ENCODE measurements at places on chromosomes 13 and 19.

DNA sequence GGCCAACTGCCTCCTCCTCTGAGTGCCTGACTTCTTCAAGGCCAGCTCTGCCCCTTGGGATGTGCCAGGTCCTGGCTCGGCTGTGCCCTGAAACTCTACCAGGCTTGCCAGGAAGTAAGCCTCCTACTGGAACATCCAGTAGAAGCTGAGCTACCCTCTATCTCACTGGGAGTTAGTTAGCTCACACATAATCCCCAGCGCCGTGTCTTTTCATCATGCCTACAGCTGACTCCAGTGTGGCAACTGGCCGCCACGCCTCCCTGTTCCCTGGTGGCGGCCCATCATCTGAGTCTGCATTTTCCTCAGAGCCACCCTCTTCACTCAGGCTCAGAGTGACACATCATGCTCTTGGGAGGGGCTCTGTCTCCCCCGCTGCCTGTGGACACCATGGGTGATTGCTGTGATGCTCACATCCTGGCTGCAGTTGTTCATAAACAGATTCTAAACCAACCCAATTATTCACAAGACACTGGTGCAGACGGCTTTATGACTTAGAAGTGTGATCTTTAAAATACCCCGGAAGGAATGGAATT, 131.9 kb upstream of the IRS2 start:
- peak; percentile 20 for DNase-seq

GRCh38 chr13:49374585-49375290, 69.1 kb downstream of the CAB39L start:
- DNase-seq = peak; percentile 67

DNA sequence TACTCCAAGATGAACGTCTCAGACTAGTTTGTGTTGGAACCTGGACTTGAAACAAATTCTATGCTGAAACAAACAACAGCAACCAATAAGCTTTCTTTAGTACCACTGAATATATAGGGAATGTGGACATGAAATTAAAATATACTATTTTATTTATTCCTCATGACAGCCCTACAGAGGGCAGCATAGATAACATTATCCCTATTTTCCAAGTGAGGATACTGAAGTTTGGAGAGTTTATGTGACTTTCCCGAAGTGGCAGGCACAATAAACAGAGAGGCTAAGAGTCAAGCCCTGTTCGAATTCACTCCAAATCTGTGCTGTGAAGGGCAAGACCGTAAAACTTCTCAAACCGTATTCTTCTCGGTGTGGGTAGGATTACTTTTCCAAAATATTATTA, 509.9 kb upstream of the GPC6 start:
- peak; percentile 23 for DNase-seq

DNA sequence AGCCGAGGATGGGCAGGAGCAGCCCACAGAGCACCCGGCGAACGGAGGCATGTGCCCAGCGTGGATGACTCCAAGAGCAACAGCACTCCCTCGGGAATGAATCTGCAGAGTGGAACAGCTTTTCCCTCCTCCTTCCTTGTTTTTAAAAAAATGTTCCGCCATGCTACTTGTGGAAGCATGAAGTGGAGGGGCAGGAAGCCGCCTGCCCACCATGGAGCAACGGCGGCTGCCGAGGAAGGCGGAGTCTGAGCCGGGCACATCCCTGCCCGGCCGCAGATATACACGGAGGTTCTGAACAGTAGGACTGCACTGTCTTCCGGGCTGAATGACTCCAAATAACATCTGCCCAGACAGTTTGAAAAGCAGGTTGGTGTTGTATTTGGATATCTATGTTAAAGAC, 65.2 kb downstream of the SOX1 start:
- no peak for DNase-seq

Measured in astrocyte of the hippocampus (primary cell).